ENCODE measurements at places on chromosomes 11 and 22.
A peak's percentile ranks its signal among the peaks of the same experiment; 100 is the strongest.

DNA sequence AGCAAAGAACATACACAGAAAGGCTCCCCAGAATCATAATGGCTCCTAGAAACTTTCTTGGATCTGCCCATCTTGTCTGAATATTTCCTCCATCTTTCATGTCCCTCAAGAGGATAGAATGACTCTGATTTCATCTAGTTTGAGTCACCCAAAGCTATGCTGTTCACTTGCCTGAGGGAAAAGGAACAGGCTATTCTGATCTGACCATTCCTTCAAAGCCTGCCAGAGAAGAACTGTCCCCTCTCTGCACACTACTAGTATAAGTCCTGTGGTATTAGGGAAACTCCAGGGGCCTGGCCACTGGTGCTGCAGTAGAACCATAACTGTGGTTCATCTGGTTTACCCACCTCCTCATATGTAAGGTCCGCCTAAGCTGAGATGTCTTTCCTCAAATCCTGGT lies 2.4 kb upstream of the PATE1 start:
- DNase-seq: no peak

DNA sequence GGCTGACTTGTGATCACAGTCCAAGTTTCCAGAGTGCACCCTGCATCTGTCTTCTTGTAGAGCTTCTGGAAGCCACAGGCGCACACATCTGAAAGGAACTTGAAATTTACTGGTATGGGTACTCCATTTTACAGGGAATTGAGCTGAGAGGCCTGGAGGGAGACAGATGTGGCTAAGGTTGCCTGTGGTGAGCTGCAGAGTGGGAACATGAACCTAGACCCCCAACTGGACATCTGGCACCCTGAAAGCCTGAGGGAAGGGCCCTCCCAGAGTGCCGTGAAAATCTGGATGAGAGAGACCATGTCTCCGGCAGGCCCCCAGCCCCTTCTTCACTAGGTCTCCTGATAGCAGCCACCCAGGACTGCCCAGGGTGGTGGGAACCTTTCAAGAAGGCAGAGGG lies 22.6 kb upstream of the SOX10 start:
- DNase-seq: no peak

- no peak for DNase-seq
Observed at GRCh38 chr11:35866601-35867000, 77.3 kb upstream of the LDLRAD3 start.

GRCh38 chr11:104369761-104370160 lies 205.8 kb upstream of the PDGFD start:
- DNase-seq: no peak

DNA sequence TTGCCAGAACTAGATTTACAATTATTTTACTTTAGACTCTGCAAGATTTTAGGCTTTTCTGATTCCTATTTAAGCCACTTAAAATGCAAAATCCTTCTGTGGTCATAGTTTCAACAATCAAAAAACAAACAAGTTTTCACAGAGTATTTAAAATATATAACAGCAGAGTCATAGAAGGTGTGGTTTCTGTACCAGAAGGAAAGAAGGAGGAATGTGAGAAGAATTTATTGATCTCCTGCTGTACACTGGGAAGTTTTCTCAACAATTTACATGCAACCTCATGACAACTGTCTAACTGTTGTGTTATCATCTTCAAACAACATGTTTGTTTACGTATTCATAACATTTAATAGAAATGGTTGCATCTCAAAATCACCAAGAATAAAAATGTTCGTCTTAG lies 102.3 kb upstream of the CEP126 start:
- DNase-seq: no peak

DNA sequence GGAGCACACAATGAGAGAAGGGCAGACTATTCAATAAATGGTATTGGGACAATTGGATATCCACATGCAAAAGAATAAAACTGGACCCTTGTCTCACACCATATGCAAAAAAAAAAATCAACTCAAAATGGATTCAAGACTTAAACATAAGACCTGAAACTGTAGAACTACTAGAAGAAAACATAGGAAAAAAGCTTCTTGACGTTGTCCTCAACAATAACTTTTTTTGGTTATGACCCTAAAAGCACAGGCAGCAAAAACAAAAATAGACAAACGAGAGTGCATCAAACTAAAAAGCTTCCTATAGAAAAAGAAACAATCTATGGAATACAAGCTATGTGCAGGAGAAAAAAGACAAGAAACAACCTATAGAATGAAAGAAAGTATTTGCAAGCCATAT lies 37.1 kb upstream of the EED start:
- DNase-seq: no peak

DNA sequence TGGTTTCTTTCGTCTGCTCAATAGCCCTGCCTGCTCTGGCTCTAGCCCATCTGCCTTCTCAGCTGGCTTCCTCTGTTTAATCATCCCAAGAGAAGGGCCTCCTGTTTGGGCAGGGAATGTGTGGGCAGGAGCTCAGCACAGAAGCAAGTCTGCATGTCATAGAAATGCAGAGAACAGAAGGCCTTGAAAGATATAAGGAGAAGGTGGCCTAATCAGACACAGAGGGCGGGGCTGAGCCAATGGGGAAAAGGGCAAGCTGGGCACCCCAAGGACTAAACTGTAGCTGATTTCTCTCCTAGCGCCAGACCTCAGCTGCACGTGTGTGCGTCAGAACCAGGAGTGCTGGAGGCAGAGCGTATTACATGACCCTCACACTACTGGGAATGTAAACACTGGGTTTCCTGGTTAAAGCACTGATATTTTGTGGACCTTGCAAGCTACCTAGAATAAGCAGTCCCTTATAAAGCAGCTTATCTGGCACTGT lies 7.6 kb upstream of the CCKBR start:
- DNase-seq: no peak

- DNase-seq: peak; percentile 4
Observed at GRCh38 chr11:86245369-86246292, 1.1 kb downstream of the EED start.

- peak; percentile 80 for DNase-seq
Observed at GRCh38 chr22:21657360-21658032, 8.3 kb upstream of the PPIL2 start.

- no peak for DNase-seq
Observed at GRCh38 chr11:108511851-108512474, 13.8 kb upstream of the POGLUT3 start.

GRCh38 chr11:697811-698311 lies 2.2 kb downstream of the TMEM80 start:
- DNase-seq: no peak

DNA sequence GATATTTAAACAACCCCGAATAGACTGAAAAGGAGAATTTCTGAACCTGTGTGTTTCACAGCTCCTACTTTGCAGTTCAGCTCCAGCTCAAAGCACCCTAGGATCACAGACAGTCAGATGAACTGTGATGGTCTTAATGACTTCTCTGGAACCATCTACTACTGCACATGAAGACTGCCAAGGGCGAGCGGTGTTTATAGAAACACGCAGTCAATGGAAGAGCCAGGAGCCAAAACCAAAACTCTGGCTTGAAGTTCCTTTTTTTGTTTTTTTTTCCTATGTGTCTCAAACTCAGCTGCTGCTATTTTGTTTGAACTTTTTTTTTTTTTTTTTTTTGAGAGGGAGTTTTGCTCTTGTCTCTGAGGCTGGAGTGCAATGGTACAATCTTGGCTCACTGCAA lies 382.6 kb upstream of the SYN3 start:
- DNase-seq: no peak
